A549 treated with Mapracorat at 1 μM for 4 hours (cell line): ENCODE measurements at places on chromosomes 13 and 19. TPM values are rescaled to one million over a fixed set of nuclear protein-coding genes. Genes with fewer than 3 reads are reported as not detected.

The OR7D2 gene
- total RNA-seq = not detected in 5 replicates

The FAM98C gene
- total RNA-seq = 16.9 to 28.1 TPM (median 27.2 TPM) in 5 replicates

The SULT2A1 gene
- total RNA-seq = not detected in 5 replicates

The FPR3 gene
- not detected in 5 replicates for total RNA-seq

The SHFL gene
- total RNA-seq = 6.8 to 8.4 TPM (median 7.3 TPM) in 5 replicates

The NLRP4 gene
- 0.18 TPM in 1 of 5 replicates, not detected in the others for total RNA-seq

The PRR19 gene
- total RNA-seq = 2.8 to 4.4 TPM (median 3.8 TPM) in 5 replicates

The NKPD1 gene
- 0.33 to 0.73 TPM (median 0.57 TPM) in 5 replicates for total RNA-seq

The TSPAN16 gene
- total RNA-seq = not detected in 5 replicates

The ZNF829 gene
- total RNA-seq = 0.30 to 0.44 TPM (median 0.34 TPM) in 5 replicates

The GNG7 gene
- total RNA-seq = 0.02 to 0.13 TPM (median 0.05 TPM) in 5 replicates

The GAS6 gene
- 6.4 to 9.7 TPM (median 8.4 TPM) in 5 replicates for total RNA-seq

The TMEM38A gene
- 0.98 to 2.0 TPM (median 1.3 TPM) in 5 replicates for total RNA-seq

The KLK4 gene
- total RNA-seq = 0.16 to 0.30 TPM in 2 of 5 replicates, not detected in the others

The C1QTNF9B gene
- total RNA-seq = not detected in 5 replicates

The DACH1 gene
- total RNA-seq = not detected in 5 replicates
